ENCODE measurements at places on chromosomes 1 and 21.

DNA sequence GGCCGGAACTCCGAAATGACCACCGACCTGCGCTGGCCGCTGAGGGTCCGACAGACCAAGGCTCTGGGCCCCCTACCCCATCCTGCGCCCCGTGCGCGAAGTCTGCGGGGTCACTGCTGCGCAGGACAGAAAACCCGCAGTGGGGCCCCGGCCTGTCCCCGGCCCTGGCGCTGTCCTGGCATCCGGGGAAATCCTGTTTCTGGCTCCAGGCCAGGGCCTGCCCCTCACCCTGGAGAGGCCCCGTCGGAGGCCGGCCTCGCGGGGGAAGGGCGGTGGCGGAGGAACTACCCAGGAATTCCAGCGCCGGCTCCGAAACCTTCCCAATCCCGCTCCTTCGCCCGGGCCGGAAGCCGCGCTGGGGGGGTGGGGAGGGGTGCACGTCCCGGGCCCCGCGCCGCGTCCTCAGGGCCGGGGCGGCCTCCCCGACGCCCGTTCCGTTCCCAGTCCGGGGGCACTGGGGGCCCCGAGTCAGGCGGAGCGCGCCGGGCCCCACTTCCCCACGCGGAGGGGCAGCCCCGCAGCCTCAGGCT, 77.0 kb downstream of the MORN1 start:
- peak; percentile 43 for DNase-seq

DNA sequence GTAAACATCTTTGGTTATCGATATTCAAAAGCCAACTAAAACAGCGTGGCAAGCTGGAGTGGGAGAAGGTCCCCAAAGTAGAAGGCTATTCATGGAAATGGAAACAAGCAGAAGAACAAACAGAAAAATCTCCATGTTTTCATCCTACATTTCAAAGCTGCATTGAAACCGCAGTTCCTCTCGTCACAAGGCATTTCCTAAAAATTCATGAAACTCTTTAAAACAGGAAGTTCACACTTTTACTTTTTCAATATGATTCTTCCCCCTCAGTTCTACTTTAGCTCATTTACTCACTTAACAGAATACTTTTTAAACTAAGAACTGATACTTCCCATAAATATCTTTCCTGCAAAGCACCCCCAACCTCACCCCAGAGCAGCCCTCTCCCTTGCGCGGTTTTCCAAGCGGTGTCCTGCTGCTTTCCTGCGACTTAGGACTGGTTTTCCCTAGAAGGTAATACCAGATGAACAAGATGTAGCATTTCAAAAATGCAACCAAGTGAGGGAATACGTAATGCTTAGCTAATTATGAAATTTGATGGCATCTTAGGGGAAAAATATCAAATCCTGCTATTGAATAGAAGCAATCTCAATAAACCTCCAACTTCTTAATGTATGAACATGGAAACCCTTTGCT, 228.3 kb upstream of the PKN2 start:
- DNase-seq: no peak

DNA sequence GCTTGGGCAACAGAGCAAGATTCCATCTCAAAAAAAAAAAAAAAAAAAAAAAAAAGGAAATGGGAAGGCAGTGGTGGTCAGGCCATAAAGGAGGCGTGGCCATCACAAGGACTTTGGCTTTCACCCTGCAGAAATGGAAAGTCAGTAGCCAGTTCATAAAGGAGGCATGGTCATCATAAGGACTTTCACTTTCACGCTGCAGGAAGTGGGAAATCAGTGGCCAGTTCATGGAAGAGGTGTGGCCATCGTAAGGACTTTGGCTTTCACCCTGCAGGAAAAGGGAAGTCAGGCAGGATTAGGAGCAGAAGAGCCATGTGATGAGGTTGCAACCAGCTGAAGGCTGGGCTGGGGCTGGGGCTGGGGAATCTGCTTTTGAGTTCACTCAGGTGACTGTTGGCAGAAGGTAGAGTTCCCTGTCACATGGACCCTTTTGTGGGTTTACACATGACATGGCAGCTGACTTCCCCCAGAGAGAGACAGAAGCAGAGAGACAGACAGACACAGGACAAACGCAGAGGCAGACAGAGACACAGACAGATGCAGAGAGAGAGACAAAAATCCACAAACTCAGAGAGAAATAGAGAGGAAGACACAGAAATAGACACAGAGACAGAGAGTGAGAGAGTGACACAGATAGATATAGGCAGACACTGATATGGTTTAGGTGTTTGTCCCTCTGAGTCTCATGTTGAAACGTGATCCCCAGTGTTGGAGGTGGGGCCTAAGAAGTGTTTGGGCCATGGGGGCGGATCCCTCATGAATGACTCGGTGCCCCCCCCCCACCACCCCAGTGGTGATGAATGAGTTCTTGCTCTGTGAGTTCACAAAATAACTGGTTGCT, 263.9 kb upstream of the KAZN start:
- DNase-seq: no peak

DNA sequence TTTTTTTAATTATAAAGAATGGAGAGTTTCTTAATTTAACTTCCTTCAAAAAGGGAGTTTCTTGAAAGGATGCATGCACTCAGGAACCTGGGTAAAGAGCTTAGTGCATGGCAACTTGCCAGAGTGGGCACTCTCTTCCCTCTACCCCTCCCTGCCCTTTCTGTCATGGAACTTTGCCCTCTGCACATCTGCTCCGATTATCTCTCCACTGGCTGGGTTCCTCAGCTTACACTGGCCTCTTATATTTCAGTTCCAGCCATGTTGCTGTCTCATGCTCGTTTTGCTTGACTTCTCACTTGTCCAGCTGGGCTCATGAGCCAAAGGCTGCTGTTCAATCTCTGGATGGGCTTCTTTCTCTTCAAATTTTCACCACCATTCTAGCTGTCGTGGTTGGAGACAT, 87.0 kb downstream of the NCAM2 start:
- no peak for DNase-seq

- no peak for DNase-seq
These were observed 23.6 kb downstream of the HTR6 start for GRCh38 chr1:19688041-19688842.

DNA sequence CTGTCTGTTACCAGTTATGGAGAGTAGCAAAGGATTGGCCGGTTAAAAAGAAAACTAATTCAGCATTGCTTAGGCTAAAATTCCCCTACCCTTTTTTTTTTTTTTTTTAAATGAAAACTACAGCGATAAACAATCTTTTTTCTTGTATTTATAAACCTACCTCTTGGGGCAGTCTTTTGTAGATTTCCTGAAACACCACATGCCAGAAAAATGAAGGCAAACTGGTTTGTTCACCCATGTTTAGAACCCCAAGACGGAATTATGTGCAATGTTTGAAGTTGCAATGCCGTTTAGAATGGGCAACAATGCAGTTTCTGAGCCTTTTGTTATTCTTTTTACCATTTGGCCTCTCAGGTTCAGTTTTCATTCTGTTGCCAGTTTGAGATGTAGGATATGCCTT, 59.1 kb downstream of the PRDM2 start:
- peak; percentile 18 for DNase-seq

DNA sequence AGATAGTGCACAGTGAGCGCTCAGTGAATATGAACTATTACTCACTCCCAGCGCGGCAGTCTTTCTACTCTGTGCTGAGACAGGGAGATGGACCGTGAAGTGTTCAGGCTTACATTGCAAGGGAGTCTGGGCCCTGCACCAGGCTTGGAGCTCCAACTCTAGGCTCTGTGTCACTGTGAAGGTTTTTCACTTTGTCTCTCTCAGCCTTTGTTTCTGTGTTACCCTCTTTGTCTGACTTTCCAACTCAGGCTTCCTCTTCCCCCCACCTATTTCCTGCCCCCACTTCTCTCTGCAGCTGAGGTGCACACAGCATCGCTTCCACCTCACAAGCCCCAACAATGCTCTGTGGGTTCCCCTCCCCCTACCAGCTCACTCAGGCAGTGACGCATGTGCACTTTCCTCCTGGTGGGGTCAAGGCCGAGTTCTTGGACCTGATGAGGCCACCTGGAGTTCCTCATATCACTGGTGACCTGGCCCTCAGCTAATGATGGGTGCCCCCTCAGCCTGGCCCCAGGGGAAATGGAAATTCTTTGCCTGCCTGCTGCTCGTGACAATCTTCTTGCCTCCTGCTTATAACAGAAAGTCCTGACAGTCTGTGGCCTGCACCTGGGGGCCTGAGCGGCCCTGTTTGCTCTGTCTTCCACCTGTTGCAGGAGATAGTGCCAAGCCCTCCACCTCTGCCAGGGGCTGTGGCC, 1.1 kb upstream of the LCK start:
- DNase-seq: peak; percentile 61

DNA sequence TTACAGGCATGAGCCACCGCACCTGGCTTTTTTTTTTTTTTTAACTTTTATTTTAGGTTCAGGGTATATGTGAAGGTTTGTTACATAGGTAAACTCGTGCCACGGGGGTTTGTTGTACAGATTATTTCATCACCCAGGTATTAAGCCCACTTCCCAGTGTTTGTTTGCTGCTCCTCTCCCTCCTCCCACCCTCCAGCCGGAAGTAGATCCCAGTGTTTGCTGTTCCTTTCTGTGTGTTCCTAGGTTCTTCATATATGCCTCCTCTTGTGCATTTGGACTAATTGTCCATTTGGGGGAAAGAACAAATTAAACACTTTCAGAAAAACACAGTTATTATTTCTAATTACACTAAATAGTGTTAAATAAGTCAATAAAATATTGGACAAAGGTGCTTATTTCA, 1.1 kb upstream of the SLC2A7 start:
- no peak for DNase-seq

GRCh38 chr1:96559707-96560596, 161.6 kb upstream of the PTBP2 start:
- no peak for DNase-seq

DNA sequence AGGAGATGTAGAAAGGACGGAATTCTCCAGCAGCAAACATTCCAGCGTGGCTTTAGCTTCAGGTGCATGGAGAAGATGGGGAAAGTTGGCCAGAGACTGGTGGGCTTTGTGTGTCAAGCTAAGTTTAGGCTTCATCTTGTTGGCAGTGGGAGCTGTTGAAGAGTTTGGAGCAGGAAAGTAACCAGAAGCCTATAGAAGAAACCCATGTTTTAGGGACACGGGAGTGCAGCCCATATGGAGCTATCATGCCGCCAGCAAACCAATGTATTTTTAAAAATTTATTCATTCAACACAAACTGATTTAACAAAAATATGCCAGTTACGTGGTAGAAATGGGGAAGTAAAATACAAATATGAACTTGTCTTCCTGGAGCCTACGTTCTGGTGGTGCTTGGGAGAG, 53.7 kb downstream of the ACTL8 start:
- DNase-seq: no peak

DNA sequence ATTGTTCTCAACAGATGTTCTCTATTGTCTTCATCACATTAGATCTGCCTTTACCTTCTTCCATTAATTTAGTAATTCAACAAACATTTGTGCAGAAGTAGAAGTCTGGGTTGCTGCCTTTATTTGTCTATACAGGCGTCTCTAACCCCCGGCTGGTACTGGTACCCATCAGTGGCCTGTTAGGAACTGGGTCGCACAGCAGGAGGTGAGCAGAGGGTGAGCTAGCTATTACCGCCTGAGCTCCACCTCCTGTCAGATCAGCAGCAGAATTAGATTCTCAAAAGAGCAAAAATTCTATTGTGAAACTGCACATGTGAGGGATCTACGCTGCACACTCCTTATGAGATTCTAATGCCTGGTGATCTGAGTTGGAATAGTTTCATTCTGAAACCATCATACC, 12.9 kb upstream of the EDEM3 start:
- no peak for DNase-seq

DNA sequence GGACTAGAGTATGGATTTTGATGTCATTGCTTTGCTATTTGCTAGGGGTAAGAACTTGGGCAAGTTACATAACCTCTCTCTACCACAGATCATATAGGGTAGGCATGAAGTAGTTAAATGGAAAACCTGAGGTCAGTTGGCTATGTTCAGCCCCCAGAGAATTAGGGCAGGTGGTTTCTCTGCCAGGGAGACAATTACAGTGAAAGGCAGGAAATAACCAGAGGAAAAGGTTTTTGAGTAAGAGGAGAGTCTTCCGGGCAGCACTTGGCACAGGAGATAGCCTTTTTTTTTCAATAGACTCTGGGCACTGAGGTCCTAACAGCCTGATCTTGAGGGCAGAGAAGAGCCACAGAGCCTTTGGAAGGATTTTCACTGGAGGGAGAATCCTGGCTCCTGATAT, 16.7 kb upstream of the SERBP1 start:
- no peak for DNase-seq

- no peak for DNase-seq
These were observed 31.5 kb upstream of the GJA5 start for GRCh38 chr1:147791876-147792275.

DNA sequence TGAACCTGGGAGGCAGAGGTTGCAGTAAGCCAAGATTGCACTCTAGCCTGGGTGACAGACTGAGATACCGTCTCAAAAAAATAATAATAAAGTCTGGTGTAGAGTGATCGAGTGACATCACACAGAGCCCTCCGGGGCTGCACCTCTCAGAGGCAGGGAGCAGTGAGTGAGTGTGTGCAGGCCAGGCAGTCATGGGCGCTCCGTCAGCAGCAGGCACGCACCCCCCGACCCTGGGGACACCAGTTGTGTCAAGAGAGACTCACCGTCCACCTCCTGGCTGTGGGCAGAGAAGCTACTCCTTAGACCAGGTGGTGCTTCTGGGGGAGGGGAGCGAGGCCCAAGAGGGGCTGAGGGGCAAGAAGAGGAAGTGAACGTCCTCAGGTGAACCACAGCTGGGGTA, 91.8 kb downstream of the SIK1 start:
- DNase-seq: no peak

- DNase-seq: no peak
These were observed 33.3 kb downstream of the LRP8 start for GRCh38 chr1:53294567-53294966.

DNA sequence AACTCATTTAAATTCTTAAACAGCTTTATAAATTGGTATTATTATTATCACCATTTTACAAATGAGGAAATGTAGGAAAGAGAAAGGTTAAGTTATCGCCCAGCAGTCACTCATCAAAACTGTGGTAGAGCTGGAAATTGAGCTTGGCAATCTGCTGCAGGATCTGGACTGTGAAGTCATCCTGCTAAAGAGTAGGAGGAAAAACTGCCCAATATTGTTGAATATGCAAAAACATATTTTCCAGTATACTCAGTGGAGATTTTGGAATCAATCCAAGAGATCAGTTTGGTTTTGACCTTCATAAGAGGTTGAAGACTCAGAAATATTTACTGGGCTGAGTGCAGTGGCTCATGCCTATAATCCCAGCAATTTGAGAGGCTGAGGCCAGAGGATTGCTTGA, 16.9 kb upstream of the RC3H1 start:
- no peak for DNase-seq

Data from mucosa of gallbladder (tissue), 1 donor.